Stimulated activated CD4-positive, alpha-beta T cell treated with anti-CD3 and anti-CD28 coated beads, Interleukin-1b, Interleukin-23, amount 100 ng/mL, for 1 hour (primary cell): ENCODE measurements at places on chromosomes 4 and X.

DNA sequence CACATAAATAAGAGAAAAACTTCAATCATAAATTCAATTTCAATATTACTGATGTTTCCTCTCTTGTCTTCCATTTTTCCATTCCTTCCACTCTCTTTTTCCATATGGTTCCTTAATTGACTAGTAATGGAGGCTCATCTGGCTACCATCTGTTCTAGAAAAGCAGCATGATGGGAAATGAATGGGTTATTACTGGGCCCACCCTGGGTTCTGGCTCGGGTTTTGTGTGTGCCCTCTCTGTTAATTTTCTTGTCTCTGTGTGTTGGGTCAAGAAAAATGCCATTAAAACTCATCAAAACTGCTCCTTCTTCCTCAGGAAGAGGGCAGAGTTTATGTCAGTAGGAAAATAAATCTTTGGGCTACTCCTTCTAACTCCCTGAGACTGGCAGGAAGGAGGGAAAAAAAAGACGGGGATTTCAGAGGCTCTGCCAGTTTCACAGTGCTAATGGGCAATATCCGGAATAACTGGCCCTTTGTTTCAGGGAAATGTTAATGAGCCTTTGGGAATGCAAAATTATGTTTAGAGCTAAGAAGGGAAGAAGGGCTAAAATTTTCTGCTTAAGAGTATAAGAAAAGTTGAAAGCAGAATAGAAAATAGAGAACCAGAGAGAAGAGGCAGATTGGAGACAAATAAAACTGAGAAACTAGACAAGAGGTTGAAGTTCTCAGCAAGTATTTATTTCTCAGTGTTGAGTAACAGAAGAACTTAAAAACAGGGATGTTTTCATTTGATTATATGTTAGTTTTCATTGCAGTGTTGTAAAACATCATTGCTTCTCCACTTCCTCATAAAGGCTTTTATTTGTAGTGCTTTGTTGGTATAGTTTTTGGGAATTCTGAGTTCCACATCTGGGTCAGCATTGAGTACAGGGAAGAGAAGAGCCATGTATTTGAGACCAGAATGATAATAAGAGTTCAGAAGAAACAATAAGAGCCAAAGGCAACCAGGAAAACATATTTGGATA, 19.7 kb downstream of the GABRB1 start:
- DNase-seq, result no peak

GRCh38 chr4:24330172-24330571, 254.2 kb downstream of the DHX15 start:
- DNase-seq, result no peak

DNA sequence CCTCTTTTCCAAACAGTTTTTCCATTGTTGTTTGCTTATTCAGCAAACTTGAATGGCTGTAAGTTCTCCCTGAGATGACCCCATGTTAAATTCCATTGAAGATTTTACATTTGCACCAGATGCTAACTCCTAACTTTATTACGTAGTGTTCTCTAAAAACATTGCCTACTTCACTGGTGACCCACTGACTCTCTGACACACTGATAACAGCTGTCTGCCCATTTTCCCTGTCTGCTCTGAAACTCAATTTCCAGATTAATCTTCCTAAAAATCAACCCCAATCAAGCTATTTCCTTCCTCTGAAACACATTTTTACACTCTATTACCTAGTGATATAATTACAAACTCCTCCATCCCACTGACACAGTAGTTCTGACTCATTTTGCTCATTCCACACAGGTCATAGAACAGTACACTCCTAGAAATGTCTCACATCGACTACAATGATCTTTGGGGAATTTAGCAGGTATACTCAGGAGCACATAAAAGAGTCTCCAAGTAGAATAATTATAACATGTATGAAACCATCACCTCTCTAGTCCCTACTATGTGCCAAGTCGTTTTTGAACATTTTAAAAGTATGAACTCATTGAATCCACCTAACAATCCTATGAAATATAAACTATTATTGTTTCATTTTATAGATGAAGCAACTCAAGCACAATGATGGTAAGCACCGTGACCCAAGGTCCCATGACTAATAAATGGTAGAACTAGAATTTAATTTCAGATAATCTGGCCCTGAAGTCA, 210.9 kb downstream of the SLIT2 start:
- no peak for DNase-seq

DNA sequence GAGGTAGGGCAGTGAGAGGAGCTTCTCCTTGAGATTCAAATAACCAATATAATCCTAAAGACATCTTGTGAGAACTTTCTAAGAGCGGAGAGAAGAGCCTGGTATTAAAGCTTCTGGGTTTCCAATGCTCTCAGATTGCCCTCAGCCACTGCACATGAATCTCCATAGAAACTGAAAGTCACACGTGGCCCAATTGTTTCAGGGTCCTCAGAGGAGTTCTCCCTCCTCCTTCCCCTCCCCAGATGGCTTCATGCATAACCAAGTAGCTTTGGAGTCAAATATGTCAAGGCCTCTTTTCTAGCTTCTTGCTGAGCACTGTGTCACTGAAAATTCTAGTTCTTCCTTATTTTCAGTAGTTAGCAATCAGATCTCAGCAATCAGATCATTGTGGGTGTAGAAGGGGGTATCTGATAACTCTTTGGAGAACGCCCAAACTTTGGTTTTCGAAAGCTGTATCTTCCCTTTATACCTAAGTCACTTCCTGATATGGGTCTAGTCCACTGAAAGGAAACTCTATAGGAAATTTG, 2.2 kb downstream of the BTK start:
- DNase-seq, result no peak

DNA sequence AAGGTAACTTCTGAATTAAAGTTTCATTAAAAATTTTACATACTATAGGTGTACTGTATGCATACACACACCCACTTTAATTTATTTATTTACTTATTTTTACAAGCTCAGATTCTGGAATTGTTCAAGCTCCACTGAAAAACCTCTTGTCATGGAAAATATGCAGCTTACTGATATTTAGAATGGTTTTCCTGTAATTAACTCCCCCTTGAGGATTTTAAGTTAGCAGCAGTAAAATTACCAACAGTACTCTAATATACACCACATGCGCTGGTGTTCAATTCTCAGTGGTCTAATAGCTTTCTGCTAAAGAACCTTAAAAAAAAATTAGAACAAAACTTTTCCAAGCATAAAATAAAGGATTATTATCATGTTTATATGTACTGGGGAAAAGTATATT, 12.0 kb downstream of the MAB21L2 start:
- DNase-seq, result no peak

DNA sequence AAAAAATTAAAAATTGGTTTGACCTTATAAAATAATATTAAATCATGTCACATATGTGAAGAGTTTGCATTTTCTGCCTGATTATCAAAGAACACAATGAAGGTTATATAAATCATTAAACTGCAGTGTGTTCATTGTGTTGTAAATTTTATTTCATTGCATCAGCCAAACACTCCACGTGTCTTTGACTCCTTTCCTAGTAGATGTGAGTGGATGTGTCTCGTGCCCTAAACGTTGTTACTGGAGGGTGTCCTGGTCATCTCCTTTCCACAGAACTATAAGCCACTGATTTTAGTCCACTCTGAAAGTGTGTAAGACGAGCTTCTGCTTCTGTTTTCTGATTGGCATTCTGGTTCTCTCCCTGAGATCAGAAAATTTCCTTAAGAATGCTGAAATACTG, 127.3 kb downstream of the NDST4 start:
- no peak for DNase-seq

- no peak for DNase-seq
Measured at GRCh38 chr4:47483745-47484144, 1.3 kb upstream of the ATP10D start.

DNA sequence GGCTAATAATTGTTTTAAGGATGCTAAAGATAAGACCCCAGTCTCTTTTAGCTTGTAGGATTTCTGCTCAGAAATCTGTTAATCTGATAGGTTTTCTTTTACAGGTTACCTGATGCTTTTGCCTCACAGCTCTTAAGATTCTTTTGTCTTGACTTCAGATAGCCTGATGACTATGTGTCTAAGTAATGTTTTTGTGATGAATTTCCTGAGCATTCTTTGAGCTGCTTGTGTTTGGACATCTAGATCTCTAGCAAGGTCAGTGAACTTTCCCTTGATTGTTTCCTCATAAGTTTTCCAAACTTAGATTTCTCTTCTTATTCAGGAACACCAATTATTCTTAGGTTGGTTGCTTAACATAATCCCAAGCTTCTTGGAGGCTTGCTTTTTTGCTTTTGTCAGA, 104.1 kb downstream of the ZNF518B start:
- no peak for DNase-seq

- no peak for DNase-seq
Measured at GRCh38 chr4:87843936-87844335, 11.2 kb downstream of the MEPE start.

DNA sequence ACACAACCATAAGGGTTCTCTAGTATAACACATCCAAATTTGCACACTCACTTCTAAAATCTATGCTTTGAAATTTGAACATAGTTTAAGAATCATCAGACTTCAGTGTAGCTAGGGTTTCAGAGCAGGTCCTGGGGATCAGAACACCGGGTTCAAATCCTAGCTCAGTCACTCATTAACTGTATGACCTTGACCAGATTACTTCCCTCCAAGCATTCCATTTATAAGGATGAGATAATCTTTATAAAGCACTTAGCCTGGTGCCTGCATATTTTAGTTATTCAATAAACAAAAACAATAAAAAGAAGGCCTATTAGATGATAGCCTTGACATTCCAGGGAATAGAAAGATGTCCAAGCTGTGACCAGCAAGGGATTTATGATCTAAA, 4.8 kb upstream of the STBD1 start:
- no peak for DNase-seq

- no peak for DNase-seq
Measured at GRCh38 chr4:128349921-128350320, 62.3 kb upstream of the PGRMC2 start.

DNA sequence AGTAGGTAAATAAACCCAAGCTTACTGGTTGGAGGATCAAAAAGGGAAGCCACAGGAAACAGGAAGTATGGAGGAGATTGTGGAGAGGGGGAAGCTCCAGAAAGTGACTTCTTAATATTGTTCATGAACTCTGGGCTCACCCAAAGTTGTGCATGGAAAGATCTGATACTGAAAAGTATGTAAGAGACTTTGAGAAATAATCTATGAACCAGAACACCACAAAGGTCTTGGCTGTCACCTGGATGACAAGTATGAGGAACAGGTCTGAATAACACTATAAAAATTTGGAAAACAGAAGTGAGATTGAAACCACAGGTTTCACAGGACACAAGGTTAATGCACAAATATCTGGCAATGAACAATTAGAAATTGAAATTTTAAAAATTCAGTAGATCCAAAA, 567.4 kb downstream of the INPP4B start:
- no peak for DNase-seq

DNA sequence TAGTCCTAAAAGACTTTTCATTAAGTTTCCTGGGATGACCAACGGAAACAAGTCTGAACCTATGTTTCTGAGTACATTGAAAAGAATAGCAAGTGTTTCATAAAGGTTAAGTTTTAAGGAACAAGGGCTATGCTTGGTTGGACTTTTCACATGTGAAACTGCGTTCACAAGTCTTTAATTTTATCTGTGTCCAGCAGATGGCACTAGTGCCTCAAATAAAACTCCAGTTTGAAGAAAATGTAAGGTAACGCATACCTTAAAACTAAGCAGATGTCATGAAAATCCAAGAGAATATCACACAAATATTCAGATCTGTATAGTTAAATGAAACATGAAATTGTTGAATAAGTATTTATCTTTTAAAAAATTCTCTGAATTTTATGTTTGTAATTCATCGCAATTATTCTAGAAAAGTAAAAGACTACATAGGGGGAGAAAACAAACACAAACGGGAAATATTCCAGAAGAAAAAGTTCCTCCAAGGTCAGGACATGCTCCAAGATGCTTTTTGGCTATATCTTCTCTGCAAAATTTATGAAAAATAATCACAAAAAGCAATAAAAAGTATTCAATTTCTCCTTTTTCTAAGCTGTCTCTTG, 89.6 kb upstream of the MAD2L1 start:
- no peak for DNase-seq

DNA sequence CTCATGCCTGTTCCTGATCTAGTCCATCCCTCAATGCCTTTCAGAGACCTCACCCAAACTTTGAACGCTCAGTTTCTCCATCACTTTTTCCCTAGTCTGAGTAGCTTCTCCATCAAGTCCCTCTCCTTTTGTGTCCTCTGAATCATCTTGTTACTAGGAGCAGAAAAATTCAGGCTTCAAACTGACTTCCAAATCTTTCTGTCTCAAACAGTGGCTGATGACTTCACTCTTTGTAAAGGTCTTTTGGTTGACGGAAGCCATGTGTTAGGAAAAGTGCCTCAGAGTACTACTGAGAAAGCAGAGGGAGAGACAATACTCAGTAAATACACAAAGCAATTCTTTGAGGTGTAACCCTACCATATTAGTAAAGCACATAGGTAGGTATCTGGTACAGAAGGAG, 65.7 kb upstream of the CAMK2D start:
- DNase-seq, result no peak

- DNase-seq, result no peak
Measured at GRCh38 chr4:147570616-147571015, 46.6 kb upstream of the TMEM184C start.

DNA sequence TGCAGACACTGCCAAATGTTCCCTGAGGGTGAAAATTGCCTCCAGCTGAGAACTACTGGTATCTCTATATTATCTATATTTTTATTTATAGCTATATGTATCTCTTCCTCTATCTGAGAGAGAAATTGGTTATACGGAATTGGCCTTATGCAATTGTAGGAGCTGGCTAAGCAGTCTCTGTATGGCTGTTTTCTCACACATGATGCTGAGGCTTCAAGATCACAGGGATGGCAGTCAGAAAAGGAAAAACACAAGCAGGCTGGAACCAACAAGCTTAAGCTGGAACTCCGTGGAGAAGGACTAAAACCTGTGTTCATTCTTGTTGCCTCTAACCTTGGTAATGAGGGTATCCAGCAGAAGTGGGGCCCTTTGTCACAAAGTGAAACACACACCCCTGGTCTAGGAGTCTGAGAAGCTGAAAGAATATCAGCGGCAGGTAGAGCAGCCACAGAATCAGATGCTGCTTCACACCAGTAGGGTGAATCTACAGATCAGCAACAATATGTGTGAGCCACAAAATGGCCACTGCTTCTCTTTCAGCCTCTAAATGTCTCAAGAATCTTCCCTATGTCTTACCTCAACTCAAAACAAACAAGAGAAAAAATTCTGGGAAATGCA, 166.5 kb upstream of the PPP1R2C start:
- DNase-seq, result no peak

DNA sequence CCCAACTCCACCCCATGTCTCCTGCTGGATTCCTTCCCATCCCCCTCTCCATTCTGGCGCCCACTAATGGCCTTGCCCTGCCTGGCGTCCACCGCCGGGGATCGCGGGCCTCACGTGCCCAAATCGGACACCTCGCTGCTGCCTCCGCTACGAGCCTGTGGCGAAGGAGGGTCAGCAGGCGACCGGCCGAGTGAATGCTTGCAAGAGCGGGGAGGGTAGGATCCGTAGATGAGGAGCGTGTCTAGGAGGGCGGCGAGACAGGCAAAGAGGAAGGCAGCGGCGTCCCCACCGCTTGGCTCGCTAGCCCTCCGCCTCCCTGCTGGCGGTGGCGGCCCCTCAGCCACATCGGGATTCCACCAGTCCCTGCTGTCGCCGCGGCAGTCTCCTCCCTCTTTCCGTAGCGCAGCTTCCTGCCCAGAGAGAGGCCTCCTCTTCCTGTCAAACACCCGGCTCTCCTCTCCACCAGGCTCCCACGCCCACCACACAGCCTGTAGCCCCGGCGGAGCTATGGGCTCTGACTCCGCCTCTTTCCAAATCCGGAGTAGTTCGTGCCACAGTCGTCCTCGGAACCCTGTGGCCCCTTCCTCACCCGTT, at the start of gene SPIN2B:
Gene SPIN2B, minus strand, starts transcription at position 387 of the 594 bp plus-strand sequence.
- DNase-seq, result peak; percentile 29

GRCh38 chrX:11180571-11180970, 69.4 kb downstream of the HCCS start:
- DNase-seq, result no peak
